ENCODE measurements at places on chromosomes 12 and 14. TPM values are rescaled to one million over a fixed set of nuclear protein-coding genes. Genes with fewer than 3 reads are reported as not detected.

DNA sequence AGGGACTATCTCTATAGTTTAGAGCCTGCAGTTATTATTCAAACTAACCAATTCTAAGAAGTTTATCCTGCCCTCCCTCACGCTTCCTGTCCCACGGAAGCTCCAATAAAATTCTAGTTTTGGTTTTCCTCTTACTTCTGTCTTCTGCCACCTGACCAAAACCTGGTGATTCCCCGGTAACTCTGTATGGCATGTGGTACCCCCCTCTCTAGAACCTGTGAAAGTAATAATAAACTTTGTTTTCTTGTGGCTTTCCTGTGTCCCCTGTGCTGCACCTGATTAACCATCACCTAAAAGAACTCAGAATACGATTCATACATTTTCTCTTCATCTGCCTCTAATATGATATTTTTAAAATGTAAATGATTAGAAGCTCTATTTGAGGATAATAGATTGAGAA is 379.8 kb downstream of the APAF1 start:
- no peak for DNase-seq
- H3K27me3 ChIP-seq = no peaks in the 10 kb centered on the region
- H3K4me1 ChIP-seq = no peaks in the 10 kb centered on the region
- H3K4me3 ChIP-seq = no peak overlapping the region
- no peak overlapping the region for H3K27ac ChIP-seq

DNA sequence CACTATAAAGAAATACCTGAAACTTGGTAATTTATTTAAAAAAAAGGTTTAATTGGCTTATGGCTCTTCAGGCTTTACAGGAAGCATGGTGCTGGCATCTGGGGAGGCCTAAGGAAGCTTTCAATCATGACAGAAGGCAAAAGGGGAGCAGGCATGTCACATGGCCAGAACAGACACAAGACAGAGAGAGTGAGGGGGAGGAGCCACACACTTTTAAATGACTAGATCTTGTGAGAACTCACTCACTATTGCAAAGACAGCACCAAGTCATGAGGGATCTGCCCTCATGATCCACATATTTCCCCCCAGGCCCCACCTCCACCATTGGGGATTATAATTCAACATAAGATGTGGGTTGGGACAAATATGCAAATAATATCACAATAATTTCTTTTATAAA is 355.6 kb downstream of the DAD1 start:
- DNase-seq = no peak
- H3K27me3 ChIP-seq = no peaks in the 10 kb centered on the region
- no peak overlapping the region for H3K27ac ChIP-seq
- H3K4me1 ChIP-seq = no peaks in the 10 kb centered on the region
- no peak overlapping the region for H3K4me3 ChIP-seq

- H3K27ac ChIP-seq = no peak overlapping the region
- peaks cover 46% of the 10 kb centered on the region for H3K4me1 ChIP-seq
Measured at GRCh38 chr14:100135784-100136183, 23.7 kb downstream of the DEGS2 start.

The TOMM20L gene
- polyA plus RNA-seq = not detected

The ATP6V1D gene
- polyA plus RNA-seq = 51.9 TPM

All from SK-N-SH (cell line).